ENCODE measurements at places on chromosomes 12 and 14.

GRCh38 chr14:100849115-100849781, 23.3 kb downstream of the MEG3 start:
- no peak for DNase-seq

GRCh38 chr12:112823582-112824149, 32.1 kb downstream of the RPH3A start:
- no peak for DNase-seq

GRCh38 chr12:128606051-128606450, 217.7 kb downstream of the SLC15A4 start:
- no peak for DNase-seq

- DNase-seq = no peak
These were observed 12.3 kb downstream of the NINJ2 start for GRCh38 chr12:650983-651382.

GRCh38 chr14:69696633-69697557, 70.0 kb upstream of the SRSF5 start:
- no peak for DNase-seq

DNA sequence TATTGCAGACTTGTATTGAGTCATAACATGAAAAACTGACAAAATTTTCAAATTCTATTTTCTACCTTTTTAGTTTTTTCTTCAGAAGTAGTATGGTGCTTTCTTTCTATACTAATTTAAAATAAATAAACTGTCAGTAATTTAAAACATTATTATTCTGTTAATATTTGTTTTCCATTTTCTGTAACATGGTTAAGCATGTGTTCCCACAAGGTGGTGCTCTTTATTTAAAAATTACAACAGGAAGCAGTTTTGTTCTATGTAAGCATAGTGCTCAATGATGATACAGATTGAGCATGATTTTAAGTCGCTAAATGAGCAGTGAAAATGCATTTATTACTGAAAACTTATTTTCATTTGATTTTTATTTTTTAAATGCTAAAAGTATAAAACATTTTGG, 114.6 kb downstream of the PPFIA2 start:
- DNase-seq = peak; percentile 20

- no peak for DNase-seq
These were observed 145.8 kb downstream of the DICER1 start for GRCh38 chr14:95011445-95012006.

- no peak for DNase-seq
These were observed 146.3 kb upstream of the CNOT2 start for GRCh38 chr12:70096759-70097410.

DNA sequence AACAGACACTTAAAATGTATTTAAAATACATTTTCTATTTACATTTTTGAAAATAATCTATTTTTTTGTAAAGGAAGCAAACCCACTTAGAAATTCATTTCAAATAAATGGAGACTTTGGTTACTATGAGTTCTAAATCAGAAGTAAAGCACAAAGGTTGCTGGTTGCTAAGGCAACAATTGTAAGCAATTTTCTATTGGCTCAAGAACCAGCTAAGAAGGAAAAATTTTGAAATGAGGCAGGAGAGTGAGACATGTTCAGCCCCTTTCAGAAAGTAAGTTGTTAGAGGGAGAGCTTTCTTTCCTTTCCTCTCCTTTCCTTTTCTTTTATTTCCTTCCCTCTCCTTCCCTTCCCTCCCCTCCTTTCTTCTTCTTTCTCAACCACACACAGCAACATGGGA, 80.7 kb downstream of the PRMT8 start:
- DNase-seq = no peak

- no peak for DNase-seq
These were observed 4.4 kb downstream of the ZNF219 start for GRCh38 chr14:21093769-21094681.
